ENCODE measurements at places on chromosomes 6 and 20. TPM values are rescaled to one million over a fixed set of nuclear protein-coding genes. Genes with fewer than 3 reads are reported as not detected.

TRIM40 gene
- total RNA-seq, result not detected

FRK gene
- 1.3 TPM for total RNA-seq

DNA sequence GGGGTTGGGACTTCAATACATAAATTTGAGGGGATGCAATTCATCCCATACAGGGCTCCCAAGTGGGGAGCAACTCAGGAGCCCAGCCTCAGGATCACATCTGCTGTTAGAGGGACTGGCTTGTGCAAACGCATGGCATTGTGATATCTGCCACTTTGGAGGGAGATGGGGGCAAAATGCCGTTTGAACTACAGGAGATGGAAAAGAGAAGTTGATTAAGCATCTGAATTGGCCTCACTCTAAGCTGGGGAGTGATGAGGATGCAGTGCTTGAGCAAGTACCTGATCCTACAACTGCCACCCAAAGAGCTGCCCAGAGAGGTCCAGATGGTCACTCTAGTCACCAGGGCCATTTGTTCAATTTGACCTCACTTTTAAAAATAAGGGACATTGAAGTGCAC, 2.0 kb downstream of the LY86 start:
- DNase-seq, result no peak

TGIF2 gene
- 1.9 TPM for total RNA-seq

PEX3 gene
- total RNA-seq, result 18.7 TPM

DNA sequence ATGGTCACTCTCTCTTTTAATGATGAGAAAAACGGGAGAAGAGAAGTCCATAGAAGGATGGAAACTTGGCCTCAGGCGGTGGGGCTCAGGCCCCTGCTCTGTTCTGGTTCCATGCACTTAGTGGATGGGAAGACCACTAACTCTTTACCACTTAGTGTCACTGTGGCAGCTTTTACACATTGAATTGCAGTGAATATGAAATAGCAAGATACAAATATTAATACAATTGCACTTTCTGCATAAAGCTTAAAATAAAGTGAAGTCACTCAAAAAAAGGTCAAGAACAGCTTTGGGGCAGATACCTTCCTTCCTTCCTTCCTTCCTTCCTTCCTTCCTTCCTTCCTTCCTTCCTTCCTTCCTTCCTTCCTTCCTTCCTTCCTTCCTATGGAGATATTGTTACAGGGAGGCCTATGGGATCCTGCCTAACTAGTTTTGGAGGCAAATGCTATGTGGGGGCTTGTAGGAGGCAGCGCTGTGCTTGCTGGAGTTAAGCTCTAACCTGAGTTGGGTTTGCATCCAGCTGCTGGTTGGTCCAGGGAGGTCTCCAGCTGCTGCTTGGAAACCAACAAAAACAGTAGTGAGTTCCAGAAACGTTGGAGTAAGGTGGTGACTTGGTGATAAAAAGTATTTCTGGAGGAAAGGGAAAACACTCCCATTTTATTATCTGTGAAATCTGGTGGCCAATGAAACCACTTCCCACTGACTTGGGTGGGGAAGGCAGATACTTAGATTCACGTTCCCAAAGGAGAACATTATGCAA, 62.3 kb upstream of the NKX2-2 start:
- no peak for DNase-seq

DNA sequence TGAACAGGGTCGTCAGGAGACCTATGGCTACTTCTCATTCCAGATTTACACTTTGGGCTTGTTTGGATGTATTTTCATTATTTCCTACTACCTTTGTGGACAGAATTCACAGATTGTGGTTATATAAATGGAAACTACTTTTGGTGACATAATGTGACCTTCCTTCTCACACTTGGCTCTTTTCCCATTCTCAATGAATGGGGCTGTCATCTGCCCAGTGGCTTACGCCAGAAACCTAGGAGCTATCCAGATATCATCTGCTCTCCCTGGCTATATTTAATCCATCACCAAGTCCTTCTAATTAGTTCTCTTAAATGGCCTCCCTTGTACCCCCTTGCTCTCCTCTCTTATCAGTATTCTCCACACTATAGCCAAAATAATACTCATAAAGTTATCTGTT, 1606.8 kb downstream of the KHDRBS2 start:
- no peak for DNase-seq

DNA sequence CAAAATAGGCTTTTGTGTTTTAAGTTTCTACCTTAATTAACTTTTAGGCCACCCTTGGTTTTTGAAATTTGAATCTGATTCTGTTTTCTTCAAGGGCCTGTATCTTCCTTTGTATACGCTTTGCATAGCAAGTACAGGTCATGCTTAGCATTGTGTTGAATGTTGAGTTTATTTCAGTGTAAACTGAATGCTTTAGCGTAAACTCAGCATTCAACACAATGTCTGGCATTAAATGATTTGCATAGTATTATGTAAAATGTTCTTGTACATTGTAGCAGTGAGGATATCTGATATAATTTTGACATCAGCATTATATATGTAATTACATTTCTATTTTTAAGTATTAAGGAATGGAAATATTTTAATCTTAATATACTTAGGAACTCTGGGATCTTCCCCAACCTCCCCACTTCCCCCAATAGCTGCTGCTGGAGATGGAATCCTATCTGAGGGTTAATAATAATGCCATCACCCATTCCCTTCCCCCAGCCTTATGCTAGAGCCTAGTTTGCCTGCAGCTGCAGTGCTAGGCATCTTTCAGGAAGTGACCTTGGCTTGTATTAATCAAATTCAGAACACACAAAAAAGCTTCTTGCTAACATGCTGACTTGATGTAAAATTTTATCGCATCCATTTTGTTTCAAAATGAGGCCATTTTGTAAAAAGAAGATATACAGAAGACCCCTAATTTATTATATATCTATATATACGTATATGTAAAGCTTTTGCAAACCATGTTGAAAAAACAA, 73.1 kb downstream of the NCOA3 start:
- DNase-seq, result peak; percentile 29

DNA sequence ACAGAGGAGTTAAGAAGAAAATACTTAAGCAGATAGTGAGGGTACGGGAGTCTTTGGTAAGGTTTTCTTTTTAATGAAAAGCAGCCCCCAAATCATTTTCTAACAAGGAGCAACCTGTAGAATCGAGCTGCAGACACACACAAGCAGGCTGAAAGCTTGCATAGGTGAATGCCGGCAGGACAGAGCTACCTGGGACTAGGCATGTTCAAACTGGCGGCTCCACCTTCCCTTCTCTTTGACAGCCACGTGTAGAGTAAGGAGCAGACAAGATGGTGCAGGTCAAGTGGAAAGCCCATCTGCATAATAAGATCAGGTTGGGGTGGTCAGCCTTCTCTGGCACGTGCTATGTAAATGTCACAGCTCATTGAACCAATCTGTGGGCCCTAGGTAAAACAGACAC, 1292.4 kb downstream of the EPHA7 start:
- no peak for DNase-seq

- DNase-seq, result no peak
Observed at GRCh38 chr6:108874470-108875160, 26.4 kb downstream of the ARMC2 start.
